ENCODE measurements at places on chromosomes 4 and X.

DNA sequence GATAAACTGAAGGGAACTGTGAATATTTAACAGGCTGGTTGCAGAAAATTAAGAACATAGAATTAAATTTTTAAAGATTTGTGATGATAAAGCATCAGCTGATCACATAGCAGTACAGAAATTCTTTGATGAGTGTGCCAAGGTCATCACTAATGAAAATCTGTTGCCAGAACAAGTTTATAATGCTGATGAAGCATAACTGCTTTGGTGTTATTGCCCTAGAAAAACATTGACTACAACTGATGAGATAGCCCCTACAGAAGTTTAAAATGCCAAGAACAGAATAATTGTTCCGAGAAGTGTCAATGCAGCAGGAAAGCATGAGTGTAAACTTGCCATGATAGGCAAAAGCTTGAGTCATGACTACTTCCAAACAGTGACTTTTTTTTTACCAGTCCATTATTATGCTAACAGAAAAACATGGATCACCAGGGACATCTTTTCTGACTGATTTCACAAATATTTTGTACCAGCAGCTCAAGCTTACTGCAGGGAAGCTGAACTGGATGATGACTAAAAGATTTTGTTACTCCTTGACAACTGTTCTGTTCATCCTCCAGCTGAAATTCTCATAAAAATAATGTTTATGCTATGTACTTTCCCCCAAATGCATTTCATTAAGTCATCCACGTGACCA, 1136.6 kb downstream of the FAT4 start:
- no peak for DNase-seq

GRCh38 chrX:56786889-56787733, 58.1 kb downstream of the NBDY start:
- DNase-seq, result no peak

- DNase-seq, result no peak
Observed at GRCh38 chr4:94491322-94491721, 39.6 kb downstream of the PDLIM5 start.

DNA sequence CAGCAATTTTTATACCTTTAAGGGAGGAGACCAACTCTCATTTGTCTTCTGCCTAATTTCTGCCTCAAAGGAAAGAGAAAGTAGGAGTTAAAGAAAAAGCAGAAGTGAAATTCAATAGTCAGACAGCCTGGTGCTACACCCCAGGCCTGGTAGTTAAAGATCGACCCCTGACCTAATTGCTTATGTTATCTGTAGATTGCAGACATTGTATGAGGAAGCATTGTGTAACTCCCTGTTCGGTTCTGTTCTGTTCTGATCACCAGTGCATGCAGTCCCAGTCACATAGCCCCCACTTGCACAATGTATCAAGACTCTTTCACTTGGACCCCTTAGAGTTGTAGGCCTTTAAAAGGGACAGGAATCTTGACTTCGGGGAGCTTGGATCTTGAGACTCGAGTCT, 335.9 kb upstream of the AR start:
- DNase-seq, result no peak

- DNase-seq, result no peak
Observed at GRCh38 chrX:15299941-15300851, 15.2 kb downstream of the ASB11 start.

- no peak for DNase-seq
Observed at GRCh38 chr4:84286048-84286447, 213.0 kb downstream of the NKX6-1 start.

DNA sequence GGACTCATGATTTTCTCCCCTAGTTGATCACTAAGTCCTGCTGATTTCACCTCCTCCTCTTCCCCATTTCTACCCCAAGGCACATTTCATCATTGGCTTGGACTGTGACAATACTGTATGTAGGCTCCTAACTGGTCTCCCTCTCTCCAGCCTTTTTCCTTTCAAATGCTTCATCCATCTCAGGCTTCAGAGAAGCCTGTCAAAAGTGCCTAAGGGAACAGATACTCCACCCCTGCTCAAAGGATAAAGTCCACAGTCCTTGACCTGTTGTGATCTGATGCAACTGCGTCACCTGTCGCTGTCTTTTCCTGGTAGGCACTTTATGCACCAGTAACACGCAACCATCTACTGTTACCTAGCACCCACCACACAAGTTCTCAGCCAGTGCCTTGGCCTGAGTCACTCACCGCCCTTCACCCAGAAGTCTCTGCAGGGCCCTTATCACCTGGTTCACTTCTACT, 12.8 kb downstream of the SCARB2 start:
- no peak for DNase-seq

- DNase-seq, result no peak
Observed at GRCh38 chr4:41038304-41038703, 176.0 kb downstream of the APBB2 start.

- DNase-seq, result no peak
Observed at GRCh38 chrX:48156014-48156413, 25.6 kb downstream of the SPACA5B start.

DNA sequence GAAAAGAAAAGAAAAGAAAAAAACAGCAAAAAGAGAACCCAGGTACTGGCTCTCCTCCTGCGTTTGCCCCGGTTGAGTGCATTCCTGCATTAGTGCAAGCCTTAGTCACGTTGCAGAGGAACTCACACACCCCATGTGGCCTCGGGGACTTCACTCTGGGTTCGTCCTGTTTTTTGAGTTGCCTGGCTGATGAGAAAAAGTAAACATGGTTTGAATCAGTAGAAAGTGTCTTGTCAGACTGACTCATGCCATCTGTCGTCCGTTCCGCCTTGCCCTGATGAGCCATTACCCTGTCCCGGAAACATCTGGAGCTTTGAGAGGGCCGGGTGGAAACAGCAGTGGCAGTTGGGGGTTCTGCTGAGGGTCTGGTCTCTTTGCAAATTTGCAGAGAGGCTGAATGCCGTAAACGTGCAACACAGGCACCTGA, 16.3 kb downstream of the CD99 start:
- DNase-seq, result no peak

GRCh38 chr4:73139991-73140390, 70.5 kb upstream of the COX18 start:
- DNase-seq, result no peak

DNA sequence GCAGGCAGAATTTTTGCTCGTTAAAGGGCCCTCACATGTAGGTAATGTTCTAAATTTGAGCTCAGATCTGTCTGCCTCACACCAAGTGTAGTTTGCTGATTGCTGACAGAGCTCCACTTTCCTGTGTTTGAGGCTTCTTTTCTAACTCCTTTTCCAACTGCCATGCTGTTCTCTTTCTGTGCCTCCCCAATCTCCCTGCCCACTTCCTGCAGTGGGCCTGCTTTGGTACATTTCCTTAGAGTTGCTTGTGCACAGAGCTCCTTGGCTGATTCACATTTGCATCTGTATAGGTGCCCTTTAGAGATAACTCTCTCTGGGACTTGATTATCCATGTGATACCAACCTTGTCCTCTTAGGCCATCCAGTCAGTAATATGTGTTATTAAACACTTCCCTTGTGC, 4.5 kb downstream of the MED28 start:
- DNase-seq, result no peak

GRCh38 chr4:130092187-130093015, 996.4 kb downstream of the C4orf33 start:
- no peak for DNase-seq

DNA sequence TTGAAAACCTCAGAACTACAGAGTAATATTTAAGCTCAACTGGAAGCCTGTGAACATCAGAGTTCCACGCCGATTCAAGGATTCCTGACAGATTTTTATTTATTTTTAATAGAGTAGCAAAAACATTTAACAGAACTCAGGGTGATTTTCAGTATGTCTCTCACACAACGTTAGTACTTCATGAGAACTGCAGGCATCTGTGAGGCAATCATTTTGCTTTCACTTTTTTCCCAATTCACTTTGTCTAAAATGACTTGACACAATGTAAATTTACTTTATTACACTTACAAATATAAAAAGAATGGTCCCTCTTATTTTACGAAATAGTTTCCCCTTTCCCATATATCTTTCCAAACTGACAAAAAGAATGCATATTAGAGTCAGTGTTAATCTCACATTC, 869.5 kb upstream of the EPHA5 start:
- no peak for DNase-seq

DNA sequence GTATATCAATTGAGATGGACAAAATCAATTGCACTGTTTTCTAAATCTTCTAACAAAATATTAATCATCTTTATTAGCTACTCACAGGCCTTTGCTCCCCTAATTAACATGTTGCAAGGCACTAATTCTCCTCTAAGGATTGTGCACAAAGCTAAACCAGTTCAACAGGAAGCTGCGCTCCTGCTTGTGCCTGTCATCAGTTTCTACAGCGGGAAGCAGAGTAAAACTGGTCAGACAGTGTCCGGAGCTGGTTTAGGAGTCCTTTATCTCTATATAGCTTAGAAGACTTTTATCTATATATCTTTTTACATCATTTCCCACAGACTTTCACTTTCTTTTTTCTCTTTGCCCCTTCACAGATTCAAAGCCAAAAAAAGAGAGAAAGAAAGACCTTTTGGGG, 79.1 kb downstream of the ELOVL6 start:
- no peak for DNase-seq

DNA sequence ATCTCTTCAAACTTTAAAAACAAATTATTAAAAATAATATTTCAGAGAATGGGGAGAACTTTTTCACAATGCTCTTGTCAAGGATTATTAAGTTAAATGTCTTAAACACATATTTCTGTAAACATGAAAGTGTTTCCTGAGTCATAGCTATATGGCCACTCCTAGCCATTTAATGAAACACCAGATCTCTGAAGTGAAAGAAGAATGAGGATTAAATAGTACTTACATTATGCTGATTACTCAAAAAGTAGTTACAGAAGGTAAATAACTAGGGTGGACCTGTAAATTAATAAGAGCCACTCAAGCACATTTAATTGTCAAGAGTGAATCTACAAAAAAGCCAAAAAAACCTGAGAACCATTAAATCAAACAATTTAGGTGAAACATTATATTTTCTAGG, 57.6 kb upstream of the GALNT7 start:
- DNase-seq, result no peak

DNA sequence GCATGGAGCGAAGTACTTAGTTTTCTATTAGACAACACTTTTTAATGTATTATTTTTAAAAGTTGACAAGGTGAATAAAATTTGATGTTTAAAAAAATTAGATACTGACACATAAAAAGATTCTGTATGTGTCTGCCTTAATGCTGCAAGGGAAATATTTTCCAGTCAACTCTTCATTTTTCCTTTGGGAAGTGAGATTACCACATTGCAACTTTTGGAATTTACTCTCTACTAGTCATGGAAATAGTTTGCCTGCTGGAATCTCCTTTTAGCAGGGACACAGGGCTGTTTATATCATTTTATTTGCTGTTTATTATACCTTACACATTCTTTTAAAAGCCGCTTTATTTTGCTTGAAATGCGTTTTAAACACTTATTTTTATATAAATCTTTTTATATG, 135.1 kb downstream of the MID1 start:
- DNase-seq, result no peak

GRCh38 chr4:38867478-38868058, at the start of gene FAM114A1:
FAM114A1 (plus strand) TSS chr4:38867806; CDS start chr4:38878079, 10,273 bp downstream.
- DNase-seq, result no peak

- no peak for DNase-seq
Observed at GRCh38 chrX:12548746-12549145, 242.5 kb upstream of the PRPS2 start.

GRCh38 chrX:118109065-118109464, 7.5 kb downstream of the KLHL13 start:
- DNase-seq, result no peak

DNA sequence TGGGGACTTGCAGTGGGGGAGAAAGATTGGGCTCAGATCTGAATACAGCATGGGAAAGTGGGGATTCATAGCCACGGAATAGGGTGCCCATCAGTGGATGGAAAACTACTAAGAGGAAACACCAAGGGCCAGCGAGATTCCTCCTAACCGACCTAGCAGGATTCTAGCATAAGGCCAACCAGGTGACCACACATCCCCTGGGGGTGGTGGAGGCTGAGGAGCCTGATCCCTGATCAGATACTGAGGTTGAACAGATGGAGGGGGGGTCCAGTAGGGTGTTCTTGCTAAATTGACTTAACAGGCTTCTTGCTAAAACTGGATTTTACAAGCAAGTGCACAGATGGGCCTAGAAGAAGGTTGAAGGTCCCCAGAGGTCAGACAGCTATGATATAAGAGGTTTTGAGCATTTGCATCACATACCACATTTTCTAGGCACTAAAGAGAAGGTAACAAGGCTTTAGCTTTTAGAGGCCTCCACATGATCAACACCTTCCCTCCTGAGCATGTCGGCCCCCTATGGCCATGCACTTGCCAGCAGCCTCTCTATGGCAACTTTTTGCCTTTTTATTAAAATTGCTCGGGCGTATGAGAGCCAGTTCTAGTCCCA, 69.1 kb upstream of the PUDP start:
- DNase-seq, result no peak

- no peak for DNase-seq
Observed at GRCh38 chr4:15587649-15588048, 67.5 kb downstream of the FBXL5 start.

DNA sequence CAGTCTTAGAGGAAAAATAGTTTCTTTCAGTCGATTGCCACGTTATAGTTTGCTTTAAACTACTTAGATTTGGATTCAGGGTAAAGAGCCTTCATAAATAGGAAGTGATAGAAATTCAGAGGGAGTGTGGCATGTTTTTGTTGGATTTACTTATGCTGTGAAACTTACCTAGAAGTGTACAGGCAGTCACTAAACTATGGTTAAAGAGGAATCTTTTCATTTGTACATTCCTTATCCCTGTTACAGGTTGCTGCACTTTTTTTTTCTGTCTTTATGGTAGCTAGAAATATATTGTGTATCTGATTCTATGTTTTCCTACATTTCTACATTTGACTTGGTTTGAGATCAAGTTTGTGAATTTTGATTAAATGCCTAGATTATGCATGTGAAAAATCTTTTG, 19.1 kb downstream of the WWC2 start:
- DNase-seq, result no peak

Measured in stimulated activated CD8-positive, alpha-beta memory T cell treated with anti-CD3 and anti-CD28 coated beads, Interleukin-4, amount 100 ng/mL, for 24 hours (primary cell).